ENCODE measurements at places on chromosomes 1 and 21.
A peak's percentile ranks its signal among the peaks of the same experiment; 100 is the strongest.

DNA sequence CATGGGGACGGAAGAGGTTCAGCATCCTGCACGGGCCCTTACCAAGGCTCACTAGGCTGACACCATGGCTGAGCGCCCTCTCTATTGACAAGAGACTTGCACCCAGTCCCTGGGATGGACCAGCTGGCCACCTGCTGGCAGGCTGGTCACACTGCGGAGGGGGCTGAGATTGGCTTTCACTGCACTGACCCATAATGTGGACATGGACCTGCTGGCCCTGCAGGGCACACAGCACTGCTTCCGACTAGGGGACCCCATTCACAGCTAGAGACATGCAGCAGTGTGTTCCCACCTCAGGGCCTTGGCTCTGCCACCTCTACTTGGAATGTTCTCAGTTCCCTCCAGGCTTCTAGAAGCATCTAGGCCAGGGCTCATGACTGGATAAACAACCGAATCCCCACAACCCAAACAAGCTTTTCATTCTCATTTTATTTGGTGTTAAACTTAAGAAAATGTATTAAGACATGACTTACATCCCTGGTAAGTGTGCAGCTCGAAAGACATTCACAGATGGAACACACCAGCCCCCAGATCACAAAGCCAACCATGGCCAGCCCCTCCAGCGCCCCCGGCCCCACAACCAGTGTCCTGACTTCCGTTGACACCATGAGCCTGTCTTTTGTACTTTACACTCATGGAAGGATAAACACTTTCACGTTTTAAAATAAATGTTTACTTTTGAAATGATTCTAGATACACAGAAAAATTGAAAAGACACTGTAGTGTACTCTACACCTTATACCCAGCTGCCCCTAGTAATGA is 9.3 kb upstream of the SRARP start:
- DNase-seq: no peak

DNA sequence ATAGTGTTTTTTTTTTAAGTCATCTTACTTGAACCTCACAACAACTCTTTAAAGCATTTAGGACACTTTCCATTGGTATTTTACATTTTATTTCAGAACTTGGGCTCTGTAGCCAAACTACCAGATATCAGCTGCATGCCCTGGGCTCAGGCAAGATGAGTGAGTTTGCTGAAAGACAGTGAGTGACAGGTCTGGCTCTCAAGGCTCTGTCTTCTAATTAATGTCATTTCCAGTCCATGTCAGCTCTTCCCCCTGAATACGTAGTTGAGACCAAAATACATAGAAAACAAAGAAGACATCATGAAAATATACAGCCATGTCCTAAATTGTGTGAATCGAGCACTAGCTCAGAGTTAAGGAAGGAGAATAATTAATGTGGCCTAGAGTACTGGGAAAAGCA is 39.7 kb downstream of the PRRX1 start:
- DNase-seq: no peak

DNA sequence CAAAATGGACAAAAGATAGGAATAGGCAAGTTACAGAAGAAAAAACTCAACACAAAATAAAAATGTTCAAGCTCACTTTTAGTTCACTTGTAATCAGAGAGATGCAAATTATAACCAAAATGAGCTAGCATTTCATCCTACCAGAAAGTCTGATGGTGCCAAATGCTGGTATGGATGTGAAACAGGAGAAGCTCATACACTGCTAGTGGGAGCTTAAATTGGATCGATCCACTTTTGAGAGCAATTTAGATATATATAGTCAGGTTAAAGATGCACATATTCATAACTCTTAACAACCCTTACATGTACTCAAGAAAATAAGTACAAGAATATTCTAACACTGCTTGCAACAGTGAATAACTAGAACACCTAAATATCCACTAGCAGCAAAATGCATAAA is 18.5 kb upstream of the CAMSAP2 start:
- no peak for DNase-seq

- no peak for DNase-seq
These were observed 30.1 kb downstream of the RHOU start for GRCh38 chr1:228765168-228765946.

GRCh38 chr21:32457360-32457840 is 44.9 kb downstream of the EVA1C start:
- no peak for DNase-seq

DNA sequence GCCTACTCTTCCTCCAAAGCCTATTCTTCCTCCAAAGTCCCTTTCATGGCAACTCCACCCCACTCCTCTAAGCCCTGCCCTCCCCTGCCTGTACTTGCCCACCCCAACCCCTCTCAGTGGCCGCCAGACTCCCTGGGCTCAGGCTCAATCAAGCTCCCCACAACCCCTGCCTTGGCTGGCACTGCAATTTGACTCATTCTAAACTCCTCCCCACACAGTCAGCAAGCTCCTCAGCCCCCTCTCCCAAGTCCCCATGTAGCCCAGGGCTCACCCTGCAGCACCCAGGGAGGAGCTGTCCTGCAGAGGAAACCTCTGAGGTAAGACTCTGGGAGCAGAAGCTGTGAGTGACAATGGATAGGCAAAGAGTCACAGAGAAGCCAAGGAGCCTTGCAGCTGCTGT is 3.6 kb upstream of the VSIG8 start:
- DNase-seq: no peak

DNA sequence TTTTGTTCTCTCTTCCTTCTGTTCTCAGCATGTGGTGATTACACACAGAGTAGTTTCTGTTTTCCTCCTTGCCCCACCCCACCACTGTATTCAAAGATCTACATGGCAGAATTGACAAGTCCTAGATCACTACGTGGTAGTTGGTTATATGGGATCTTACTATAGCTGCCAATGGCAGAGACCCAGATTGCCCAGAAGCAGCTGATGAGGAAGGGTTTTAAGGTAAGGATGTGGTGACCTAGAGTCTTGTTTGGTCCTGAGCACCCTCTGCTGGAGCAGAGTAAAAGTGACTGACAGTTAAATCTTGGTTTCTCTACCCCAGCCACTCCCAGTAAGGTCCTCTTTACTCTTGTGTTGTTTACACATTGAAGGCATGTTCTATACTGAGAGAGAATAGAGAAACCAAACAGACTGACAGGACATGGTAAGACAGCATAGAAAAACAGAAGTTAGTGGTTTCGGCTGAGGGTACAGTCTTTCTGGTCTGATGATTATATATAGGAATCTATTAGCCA is 22.8 kb upstream of the STRIP1 start:
- DNase-seq: peak; percentile 22

DNA sequence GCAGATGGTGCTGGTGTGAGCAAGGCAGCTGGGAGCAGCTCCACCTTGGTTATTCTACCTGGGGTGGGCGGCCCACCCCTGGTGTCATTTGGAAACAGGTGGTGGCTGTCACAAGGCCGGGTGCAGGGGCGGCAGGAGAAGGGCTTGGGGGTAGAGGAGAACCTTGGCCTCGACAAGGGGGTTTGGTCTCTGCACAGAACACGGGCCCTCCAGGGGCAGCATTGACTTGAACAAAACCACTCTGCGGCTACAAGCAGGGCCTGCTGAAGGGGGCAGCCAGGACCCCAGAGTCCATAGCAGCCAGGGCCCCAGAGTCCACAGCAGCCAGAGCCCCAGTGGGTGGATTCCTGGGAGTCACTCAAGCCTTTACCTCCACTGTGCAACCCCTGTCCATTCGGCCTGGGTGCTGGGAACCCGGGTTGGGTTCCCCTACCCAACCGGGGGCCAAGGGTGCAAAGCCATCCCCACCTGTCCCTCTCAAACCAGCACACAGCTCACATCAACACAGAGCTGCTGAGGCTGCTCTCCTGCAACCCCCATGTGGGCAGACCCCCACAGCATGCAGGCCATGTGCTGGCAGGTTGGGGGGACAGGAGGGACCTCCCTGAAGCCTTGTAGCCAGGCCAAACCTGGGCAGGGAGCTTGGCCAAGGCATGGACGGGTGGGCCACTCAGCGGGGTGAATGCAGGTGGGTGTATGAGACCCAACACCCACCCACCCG is 7.7 kb downstream of the TRIM11 start:
- DNase-seq: no peak

DNA sequence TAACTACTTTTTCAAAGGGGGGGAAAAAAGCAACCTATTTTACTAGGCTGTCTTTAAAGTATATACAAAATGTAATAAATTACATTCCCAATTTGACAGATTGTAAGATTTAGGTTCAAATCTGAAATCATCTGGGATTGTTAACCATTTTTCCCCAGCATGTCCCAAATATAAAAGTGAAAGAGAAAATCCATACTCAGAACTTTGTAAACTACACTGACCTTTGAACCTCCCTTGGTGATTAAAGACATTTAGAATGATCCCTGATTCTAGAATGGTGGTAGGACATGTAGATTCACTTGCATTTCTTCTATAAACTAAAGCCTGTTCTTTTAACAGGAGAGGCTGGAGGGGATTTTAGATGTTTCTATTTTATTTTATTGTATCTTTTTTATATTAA is 39.0 kb downstream of the KLHL20 start:
- no peak for DNase-seq

- no peak for DNase-seq
These were observed 5.8 kb upstream of the XCL1 start for GRCh38 chr1:168570652-168571051.

- no peak for DNase-seq
These were observed 688 bp downstream of the PTTG1IP start for GRCh38 chr21:44872649-44873355.

GRCh38 chr1:44489481-44489880 is 84.4 kb downstream of the RNF220 start:
- DNase-seq: no peak

DNA sequence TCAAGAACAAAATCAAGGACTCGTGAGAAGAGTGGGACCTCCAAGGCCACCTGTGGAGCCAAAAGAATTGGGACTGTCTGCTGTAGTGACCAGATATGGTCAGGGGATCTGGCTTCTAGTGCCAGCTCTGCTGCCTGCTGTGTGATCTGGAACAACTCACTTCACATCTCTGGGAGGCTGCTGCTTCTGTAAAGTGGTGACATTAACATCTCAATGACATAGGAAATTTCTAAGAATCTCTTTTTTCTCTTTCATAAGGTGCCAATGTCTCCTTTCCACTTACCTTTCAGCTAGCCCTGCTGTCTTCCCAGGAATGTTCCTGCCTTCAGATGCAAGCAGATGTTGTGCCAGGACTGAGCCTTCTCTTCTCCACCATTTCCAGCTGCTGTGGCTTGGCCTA is 5.0 kb upstream of the SRSF4 start:
- no peak for DNase-seq

GRCh38 chr1:167755654-167756053 is 33.9 kb downstream of the MPZL1 start:
- DNase-seq: no peak

- DNase-seq: no peak
These were observed 63.3 kb downstream of the POFUT2 start for GRCh38 chr21:45224189-45224938.

- DNase-seq: no peak
These were observed 13.8 kb upstream of the POGZ start for GRCh38 chr1:151472856-151473731.

- DNase-seq: no peak
These were observed 26.9 kb downstream of the DISP3 start for GRCh38 chr1:11505591-11506538.

GRCh38 chr1:233217832-233218231 is 77.7 kb downstream of the PCNX2 start:
- DNase-seq: no peak

DNA sequence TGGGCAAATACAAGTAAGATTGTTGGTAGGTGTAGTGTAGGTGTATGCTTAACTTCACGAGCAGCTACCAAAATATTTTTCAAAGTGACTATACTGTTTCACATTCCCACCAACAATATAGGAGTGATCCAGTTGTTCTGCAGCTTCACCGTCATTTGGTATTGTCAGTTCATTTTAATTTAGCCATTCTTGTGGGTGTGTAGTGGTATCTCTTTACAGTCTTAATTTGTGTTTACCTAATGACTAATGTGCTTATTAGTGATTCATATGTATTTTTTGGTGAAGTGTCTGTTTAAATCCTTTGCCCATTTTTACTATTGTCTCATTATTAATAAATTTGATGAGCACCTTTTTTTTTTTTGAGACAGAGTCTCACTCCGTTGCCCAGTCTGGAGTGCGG is 35.4 kb downstream of the RCSD1 start:
- no peak for DNase-seq

DNA sequence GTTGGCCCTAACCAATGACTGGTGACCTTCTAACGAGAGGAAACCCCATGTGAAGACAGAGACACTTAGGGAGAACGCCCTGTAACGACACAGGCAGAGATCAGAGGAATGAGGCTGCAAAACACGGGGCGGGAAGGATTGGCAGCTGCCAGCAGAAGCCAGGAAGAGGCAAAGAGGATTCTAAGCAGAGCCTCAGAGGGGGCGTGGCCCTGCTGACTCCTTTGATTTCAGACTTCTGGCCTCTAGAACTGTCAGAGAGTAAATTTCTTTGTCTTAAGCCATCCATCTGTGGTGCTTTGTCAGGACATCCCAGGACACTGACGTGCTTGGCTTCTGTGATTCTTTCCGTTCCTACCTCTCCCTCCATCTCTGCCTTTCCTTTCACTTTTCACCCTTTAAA is 79.3 kb downstream of the SH3BGR start:
- DNase-seq: no peak

GRCh38 chr1:188137221-188137620 is 1308.5 kb downstream of the PLA2G4A start:
- DNase-seq: no peak

DNA sequence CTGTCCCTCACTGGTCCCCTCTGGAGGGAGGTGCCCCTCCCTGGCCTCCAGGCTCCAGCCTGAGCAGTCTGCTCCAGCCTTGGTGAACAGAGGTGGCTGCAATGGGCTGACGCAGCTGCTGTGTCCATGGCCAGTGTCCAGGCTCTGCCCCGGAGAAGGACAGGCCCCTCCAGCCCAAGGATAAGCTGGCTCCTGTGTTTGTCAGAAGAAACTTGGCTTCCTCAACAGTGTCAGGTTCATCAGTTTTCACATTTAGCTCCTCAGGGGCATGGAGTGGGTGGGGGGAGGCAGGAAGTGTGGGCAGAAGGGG is 402.8 kb downstream of the MATN1 start:
- DNase-seq: no peak

DNA sequence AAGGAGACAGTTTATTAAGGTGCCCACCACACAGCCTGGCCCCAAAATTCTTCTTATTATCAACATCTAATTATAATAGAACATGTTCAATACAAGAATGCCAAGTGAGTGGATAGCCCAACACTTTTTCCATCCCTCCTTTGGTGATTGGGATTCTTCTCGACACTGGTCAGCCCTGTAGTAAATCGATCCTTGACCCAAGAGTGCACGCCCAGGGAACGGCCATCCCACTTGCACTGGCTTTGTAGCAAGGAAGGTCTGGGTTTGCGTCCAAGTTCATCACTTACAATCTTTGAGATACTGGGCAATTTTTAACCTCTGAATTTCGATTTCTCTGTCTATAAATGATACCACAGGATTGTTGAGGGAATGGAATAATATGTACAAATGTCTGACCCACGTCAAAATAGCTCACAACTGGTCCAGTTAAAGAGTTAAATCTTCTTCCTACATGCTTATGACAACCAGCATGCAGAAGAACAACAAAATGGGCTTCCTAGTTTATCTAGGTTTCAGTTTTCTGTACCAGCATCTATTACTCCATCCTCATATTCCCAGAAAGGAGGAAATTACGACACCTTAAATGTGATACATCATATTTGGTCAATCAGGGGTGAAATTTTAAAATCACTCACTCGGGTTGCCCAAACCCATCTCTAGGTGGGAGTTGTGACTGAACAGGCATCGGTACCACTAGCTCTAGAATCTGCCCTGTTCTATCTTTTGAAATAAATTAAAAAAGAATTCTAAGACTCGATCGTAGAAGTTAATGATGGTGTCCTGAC is 161.8 kb downstream of the CLIC6 start:
- no peak for DNase-seq

Measured in brain pericyte (primary cell).